Colonic mucosa (tissue), 4 donors: ENCODE measurements at places on chromosomes 7 and 10. TPM values are rescaled to one million over a fixed set of nuclear protein-coding genes. Genes with fewer than 3 reads are reported as not detected.

The MORN4 gene
- 2.3 TPM for total RNA-seq

DNA sequence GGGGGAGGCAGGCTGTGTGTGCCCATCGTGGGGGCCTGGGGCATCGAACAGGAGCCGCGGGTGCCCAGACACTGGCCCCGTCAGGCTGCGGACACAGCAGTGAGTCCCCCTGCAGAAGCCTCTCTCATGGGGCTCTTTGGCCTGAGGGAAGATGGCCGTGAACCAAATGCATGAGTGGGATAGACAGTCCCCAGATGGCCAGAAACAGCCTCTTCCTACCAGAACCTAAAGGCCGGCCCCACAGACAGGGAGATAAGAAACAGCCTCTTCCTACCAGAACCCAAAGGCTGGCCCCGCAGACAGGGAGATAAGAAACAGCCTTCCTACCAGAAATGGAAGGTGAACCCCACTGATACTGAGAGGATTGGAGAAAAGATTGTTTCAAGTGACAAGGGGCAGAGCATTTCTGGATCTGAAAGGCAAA lies 16.6 kb downstream of the IDI2 start:
- no peak overlapping the region for H3K27ac ChIP-seq
- no peak overlapping the region for H3K4me3 ChIP-seq
- no peak for DNase-seq
- H3K36me3 ChIP-seq, result peaks cover 17% of the 10 kb centered on the region

DNA sequence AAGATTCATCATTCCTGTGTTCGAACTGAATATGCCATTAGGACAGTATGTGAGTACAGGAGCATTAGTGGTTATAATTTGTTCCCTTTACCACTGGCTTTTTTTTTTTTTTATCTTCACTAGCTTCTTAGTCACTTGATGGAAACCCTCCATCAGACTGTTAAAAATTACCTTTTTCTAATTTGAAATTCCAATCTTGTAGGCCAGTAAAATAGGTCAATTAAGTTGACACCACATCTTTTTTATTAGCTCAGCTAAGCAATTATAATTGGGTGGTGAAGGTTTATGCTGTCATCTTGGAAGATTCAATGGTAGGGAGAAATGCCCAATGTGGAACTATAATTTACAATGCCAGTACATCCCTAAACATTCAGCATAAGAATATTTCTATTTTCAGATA lies 6.1 kb downstream of the NRCAM start:
- DNase-seq, result no peak
- H3K36me3 ChIP-seq, result no peaks in the 10 kb centered on the region
- H3K4me3 ChIP-seq, result no peak overlapping the region
- H3K27ac ChIP-seq, result no peak overlapping the region
- H3K27me3 ChIP-seq, result peaks cover 13% of the 10 kb centered on the region

DNA sequence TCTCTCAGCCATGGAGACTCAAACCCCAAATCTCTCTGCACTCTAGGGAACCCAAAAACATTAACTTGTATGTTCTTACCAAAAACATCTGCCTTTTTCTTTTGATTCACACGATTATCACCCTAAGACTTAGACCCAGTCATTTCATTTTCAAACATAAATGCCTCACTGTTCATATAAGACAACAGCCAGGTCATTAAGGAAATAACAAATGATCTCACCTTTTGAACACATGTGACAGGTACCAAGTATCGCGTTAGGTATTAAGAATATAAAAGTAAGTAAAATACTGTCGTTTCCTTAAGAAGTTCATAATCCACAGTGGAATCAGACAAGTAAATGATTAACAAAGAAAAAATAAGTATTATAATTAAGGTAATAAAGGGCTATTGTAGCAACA lies 8.8 kb downstream of the TM9SF3 start:
- H3K4me1 ChIP-seq, result peaks cover 12% of the 10 kb centered on the region
- no peaks in the 10 kb centered on the region for H3K27me3 ChIP-seq
- no peak overlapping the region for H3K4me3 ChIP-seq
- H3K36me3 ChIP-seq, result no peaks in the 10 kb centered on the region

- H3K4me3 ChIP-seq, result peak overlapping the region; percentile 94
- H3K27ac ChIP-seq, result peak overlapping the region; percentile 90
- H3K4me1 ChIP-seq, result peaks cover 17% of the 10 kb centered on the region
- H3K27me3 ChIP-seq, result no peaks in the 10 kb centered on the region
- H3K36me3 ChIP-seq, result no peaks in the 10 kb centered on the region
These were observed 488 bp downstream of the EIF4H start for GRCh38 chr7:74174606-74175082.

DNA sequence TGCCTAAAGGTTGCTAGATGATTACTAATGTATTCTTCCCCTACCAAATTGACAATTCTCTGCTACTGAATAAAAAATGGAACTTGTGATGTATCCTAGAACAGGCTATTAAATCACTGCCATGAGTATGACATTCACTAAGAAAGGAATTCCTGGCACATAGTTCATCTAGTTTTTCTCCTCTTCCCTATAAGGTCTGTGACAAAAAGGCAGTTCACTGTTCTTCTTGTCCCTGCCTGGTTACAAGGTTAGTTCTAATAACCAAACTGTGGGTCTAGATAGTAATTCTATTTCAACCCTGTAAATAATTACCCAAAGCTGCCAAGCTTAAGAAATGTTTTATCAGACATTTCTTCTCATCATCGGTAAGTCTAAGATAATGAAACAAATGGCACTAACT lies 245.6 kb downstream of the BICC1 start:
- no peaks in the 10 kb centered on the region for H3K27me3 ChIP-seq
- H3K36me3 ChIP-seq, result no peaks in the 10 kb centered on the region
- no peak for DNase-seq
- no peaks in the 10 kb centered on the region for H3K4me1 ChIP-seq
